EH (cell line): ENCODE measurements at places on chromosomes 2 and 18.

DNA sequence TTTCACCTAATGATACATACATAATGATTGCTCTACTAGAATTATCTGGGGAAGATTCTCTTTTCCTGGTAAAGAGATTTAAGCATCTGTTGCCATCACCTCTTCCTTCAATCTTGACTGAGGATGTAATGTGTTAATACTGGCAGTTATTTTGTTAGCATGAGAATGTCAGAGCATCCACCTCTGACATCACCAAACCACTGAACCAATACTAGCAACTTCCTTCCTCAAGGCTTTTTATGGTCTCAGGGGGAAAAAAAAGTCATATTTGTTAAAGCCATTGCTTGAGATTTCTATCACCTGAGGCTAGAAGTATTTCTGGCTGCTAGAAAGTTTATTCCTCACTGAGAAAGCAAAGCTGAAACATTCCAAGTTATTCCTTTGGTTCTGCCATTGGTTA lies 48.5 kb downstream of the DSEL start:
- DNase-seq = no peak

DNA sequence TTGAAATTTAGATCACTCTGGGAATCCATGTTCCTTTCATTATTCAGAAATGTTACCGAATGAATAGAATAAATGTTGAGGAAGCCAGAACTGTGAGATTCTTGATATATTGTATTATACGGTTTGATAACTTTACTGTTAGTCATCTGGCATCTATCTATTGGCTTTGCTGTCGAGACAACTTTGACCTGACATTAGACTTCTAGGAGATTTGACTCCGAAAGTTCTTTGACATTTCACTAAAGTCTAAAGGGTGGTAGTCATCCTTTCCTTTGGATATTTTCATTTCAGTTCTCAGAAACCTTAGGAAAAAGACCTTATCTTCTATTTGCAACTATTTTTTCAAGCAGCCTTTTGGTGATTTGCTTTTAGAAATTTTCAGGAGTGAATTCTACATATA lies 1.9 kb downstream of the BMPR2 start:
- peak; percentile 15 for DNase-seq

GRCh38 chr18:48409591-48410094 lies 460 bp upstream of the ZBTB7C start:
- no peak for DNase-seq

DNA sequence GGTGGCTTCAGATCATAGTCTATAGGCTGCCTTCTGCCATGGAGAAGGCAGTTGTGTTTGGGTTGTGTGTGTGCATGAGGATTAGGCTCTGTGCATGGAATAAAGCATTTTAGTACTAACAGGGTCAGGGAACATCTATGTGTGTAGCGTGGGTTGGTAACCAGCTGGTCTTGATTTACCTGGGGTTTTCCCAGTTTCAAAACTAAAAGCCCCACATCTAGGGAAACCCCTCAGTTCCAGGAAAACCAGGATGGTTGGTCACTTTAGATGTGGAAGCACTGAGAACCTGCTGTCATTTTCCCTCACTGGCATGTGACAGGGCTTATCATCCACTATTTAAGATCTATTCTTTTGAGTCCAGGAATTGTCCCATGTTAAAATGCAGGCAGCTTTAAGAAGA lies 116.3 kb downstream of the POLE4 start:
- DNase-seq = no peak

- DNase-seq = peak; percentile 60
These were observed 340.1 kb downstream of the CLIP4 start for GRCh38 chr2:29455200-29455860.

GRCh38 chr2:168894101-168894500 lies 3.9 kb upstream of the SPC25 start:
- DNase-seq = no peak
